ENCODE measurements at places on chromosomes 6 and 20. TPM values are rescaled to one million over a fixed set of nuclear protein-coding genes. Genes with fewer than 3 reads are reported as not detected.
A peak's percentile ranks its signal among the peaks of the same experiment; 100 is the strongest.

The FRK gene
- total RNA-seq: 0.02 TPM

DNA sequence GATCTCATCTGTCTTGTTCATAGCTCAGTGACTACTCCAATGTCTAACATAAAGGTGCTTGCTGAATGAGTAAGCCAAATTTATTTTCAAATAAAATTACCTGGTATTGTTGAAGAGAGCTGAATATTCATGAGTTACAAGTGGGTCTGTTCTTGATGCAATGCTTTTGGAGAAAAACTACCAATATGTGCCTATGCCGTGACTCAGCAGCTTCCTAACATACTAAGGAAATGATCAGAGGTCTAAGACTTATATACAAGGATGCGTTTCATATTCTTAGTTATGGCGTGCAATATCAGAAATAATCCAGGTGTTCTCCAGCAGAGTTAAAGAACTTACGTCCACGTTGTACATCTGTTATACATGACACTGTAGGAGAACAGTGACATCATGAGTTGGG is 5.1 kb downstream of the FAM120B start:
- H3K4me3 ChIP-seq: no peak overlapping the region
- peaks cover 33% of the 10 kb centered on the region for H3K36me3 ChIP-seq
- no peak for DNase-seq
- H3K27ac ChIP-seq: no peak overlapping the region
- H3K4me1 ChIP-seq: peaks cover 48% of the 10 kb centered on the region

DNA sequence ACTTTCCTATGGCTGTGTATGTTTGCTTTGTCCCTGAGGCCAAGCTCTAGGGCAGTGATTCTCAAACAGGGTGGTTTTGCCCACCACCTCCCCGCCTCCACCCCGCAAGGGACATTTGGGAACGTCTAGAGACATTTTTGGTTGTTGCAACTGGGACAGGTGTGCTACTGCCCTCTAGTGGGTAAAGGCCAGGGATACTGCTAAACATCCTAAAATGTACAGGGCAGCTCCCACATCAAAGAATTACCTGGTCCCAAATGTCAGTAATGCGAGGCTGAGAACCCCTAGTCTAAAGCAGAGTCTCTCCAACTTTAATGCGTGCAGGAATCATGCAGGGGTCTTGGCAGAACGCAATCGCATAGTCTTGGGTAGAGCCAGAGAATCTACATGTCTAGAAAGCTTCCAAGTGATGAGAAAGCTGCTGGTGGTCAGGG is 5.1 kb downstream of the KCNS1 start:
- no peak overlapping the region for H3K4me3 ChIP-seq
- peak; percentile 73 for DNase-seq
- no peak overlapping the region for H3K27ac ChIP-seq
- H3K4me1 ChIP-seq: peaks cover 12% of the 10 kb centered on the region

DNA sequence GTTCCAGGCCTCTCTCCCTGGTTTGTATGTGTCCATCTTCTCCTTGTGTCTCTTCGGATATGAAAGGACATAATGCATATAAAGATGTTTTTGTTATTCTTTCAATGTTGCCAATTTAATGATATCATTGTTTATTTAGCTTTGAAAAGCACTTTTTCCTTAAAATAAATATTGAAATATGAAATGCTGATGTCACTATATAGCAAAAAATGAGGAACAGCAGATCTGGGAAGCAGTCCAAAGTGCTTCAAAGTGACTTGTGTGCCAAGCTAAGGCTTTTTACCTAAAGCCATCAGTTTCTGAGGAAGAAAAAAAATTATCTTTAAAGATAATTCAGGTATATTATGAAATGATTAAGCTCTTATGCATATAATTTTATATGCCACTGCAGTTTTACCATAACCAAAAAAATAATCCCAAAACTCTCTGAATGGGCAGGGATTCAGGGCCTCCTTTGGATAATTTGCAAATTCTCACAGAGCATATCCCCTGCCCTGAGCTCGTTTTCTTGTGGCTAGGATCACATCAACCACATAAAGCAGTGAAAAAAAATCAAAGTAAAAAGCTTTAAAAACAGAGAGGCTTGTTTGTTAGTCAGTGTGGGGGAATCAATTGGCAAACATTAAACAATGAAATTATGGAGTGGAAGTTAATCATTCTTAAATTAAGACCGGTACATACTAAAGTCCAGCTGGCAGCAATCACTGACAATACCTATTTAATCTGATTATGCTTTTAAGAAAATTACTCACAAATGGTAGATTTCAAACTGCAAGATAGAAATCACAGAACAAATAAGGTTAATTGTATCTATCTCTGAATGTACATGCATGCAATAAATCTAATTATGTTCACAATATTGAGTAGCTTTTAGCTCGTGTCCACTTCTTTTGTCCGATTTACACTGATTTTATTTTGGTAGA is 1027.9 kb upstream of the ADGRB3 start:
- no peak for DNase-seq
- no peak overlapping the region for H3K4me3 ChIP-seq
- no peaks in the 10 kb centered on the region for H3K4me1 ChIP-seq
- H3K27ac ChIP-seq: no peak overlapping the region
- H3K36me3 ChIP-seq: no peaks in the 10 kb centered on the region

DNA sequence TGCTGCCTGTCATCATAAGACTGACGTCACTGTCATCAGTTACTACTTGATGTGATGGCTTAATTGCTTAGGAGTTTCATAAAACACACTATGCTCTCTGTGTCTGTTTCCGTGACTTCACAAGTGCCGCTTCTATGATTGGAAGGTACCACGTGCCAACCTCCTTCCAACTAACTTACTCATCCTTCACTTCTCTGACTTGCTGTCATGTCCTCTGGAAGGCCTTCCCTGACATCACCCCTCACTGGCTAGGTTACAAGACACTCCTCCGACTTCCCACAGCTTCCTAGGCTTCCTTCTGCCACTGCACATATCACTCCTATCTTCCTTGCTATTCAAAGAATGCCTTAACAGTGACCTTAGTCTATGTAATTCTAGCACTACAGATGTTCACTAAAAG is 20.4 kb downstream of the SERINC3 start:
- H3K4me1 ChIP-seq: peaks cover 3% of the 10 kb centered on the region
- DNase-seq: no peak
- peaks cover 61% of the 10 kb centered on the region for H3K36me3 ChIP-seq
- H3K27me3 ChIP-seq: no peaks in the 10 kb centered on the region
- no peak overlapping the region for H3K4me3 ChIP-seq

The NHLRC1 gene
- 0.08 TPM for total RNA-seq

- DNase-seq: no peak
- no peak overlapping the region for H3K27ac ChIP-seq
- no peak overlapping the region for H3K4me3 ChIP-seq
Measured at GRCh38 chr6:163671355-163671754, 256.8 kb downstream of the QKI start.

The LY6G6F gene
- not detected for total RNA-seq

- no peak for DNase-seq
- no peak overlapping the region for H3K4me3 ChIP-seq
- no peaks in the 10 kb centered on the region for H3K36me3 ChIP-seq
Measured at GRCh38 chr20:23612396-23612795, 6.7 kb upstream of the CST9 start.

The ZNF831 gene
- 10.3 TPM for total RNA-seq

DNA sequence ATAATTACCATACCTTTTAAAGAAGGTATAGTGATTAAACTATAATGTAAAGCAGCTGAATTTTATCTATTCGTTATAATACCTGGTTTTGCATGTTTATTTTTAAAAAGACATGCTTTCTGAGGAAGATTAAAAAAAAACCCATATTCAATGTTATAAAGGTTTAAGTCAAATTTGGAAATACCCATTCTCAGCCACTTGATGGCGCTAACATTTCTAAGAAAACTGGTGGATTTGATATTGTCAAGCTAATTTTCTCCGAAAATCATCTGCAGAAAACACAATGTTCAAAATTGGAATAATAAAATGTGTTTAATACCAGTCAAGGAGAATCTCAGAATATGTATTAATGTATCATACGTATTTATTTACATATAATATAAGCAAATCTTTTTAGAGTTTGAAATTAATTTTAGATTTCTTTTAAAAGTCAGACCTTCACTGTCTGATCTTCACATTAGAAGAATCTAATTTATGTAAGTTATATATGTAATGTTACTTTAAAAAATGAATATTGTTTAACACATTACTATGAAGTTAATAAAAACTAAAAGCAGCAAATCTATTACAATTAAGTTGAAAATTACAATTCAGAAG is 35.0 kb downstream of the SHPRH start:
- peaks cover 18% of the 10 kb centered on the region for H3K36me3 ChIP-seq
- no peaks in the 10 kb centered on the region for H3K4me1 ChIP-seq
- DNase-seq: no peak
